KBM-7 (cell line): ENCODE measurements at places on chromosomes 13 and 19.
A peak's percentile ranks its signal among the peaks of the same experiment; 100 is the strongest.

- DNase-seq: no peak
Observed at GRCh38 chr19:31513841-31514240, 164.6 kb upstream of the TSHZ3 start.

- DNase-seq: no peak
Observed at GRCh38 chr13:60275208-60275607, 111.5 kb upstream of the DIAPH3 start.

- no peak for DNase-seq
Observed at GRCh38 chr13:91111476-91112200, 235.8 kb upstream of the MIR17HG start.

GRCh38 chr13:111893607-111894443 lies 173.1 kb upstream of the SOX1 start:
- no peak for DNase-seq

DNA sequence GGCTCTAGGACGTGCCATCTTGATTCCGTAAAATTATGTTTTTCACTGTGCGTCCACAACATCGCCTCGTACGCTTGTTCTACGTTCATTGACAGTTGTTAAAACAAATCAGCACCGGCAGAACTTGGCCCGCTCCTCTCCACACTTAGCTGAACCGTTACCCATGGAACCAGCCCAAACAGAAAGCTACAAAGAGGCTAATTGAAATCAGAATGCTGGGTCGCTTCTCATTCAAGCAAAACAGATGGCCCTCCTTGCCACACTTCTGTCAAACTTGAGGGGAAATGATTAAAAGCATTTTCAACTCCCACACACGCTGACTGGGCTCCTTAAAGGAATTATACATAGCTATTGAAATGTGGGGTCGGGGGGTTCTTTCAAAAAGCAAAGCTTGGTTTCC lies 71.6 kb downstream of the TM9SF2 start:
- peak; percentile 12 for DNase-seq

GRCh38 chr13:32114284-32114950 lies 82.8 kb downstream of the FRY start:
- DNase-seq: no peak

GRCh38 chr13:66933527-66933926 lies 296.6 kb downstream of the PCDH9 start:
- no peak for DNase-seq

- no peak for DNase-seq
Observed at GRCh38 chr19:40745402-40745780, 4.9 kb downstream of the ACTMAP start.

DNA sequence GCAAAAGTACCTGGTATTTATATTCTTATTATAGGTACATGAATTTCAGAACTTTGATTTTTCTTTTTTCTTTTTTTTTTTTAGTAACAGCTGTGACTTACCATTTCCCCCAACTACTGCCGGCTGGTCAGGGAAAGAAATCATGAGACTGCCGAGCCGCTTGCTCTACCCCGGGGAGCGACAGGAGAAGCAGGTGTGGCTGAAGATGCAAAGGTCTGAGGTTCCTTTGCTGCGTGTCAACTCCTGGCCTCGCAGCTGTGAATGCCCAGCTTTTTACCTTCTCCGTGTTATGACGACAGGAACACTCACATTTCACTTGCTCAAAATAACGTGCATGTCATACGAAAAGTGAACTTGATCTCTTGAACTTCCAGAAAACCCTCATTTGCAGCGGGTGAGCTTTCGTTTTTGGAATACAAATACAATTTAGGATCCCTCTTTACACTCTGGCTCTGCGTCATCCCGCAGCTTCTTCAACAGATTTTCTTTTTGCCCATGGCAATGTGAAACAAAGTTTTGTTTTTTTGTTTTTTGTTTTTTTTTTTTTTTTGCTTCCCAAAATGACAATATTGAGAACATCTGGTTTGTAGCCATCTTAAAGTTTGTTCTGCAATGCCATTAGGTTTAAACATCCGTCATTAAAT lies 117.9 kb downstream of the EFNB2 start:
- no peak for DNase-seq

DNA sequence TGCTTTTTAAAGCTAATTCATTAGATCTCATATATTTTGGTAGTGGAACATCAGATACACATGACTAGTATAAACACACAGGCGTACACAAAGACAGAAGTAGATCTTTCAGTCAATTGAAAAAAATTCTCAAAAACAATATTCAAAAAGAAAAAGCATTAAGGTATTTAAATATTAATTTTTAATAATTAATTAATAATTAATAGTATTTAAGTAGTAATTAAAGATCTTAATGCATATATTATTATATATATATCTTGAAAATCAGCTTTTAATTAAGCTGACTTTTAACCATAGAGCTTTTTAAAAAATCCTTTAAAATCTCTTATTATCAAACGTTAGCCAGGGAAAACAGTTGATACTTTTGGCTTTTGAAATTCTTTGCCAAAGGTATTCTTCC lies 489.4 kb upstream of the PCDH20 start:
- DNase-seq: no peak

- DNase-seq: no peak
Observed at GRCh38 chr13:106426909-106427308, 108.6 kb downstream of the EFNB2 start.

- no peak for DNase-seq
Observed at GRCh38 chr19:28494461-28494860, 718.5 kb downstream of the UQCRFS1 start.

DNA sequence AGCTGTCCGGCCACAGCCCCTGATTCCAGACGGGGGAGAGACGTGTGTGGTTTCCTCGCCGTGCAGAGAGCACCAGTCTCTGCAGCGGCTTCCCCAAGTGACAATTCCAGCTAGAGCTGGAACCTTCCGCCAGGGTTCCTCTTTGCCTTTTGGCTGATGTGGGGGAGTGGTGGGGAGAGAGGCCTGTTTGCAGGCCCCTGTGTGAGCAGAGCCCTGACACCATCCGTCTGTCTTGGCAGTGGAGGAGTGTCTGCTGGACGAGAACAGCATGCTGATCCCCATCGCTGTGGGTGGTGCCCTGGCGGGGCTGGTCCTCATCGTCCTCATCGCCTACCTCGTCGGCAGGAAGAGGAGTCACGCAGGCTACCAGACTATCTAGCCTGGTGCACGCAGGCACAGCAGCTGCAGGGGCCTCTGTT lies 25.0 kb downstream of the LAMP1 start:
- DNase-seq: peak; percentile 28

DNA sequence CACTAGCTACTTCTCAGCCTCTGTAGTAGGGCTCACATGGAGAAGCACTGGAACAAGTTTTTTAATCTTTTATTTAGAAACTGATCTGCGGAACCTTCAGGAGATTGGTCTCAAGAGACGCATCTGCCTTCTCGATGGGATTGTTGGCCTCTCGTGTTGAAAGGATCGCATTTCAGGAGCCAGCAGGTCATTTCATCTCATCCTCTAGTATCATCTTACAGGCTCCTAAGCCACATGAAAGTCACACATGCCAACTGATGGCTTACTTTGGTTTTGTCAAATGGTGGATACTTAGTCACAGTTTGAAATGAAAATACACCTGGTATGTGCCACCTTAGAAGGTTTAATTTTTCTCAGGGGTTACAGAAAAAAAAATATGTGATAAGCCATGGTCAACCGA lies 1703.6 kb downstream of the EFNB2 start:
- no peak for DNase-seq

DNA sequence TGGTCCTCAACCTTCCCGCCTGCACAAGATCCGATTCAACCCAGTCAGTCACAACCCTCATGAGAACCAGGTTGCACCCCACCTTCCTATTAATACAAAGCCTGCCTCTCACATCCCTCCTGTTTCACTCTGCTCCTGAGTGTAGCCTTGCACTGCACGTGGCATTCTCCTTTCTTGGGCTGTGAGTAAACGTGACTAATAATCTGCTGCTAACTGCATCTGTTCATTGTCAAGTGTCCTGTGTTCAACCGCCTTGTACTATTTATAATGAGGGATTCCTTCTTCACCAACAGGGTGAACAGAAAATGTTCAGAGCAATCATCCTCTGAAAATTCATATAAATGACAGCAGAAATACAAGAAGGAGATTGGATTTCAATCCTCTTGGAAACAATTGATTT lies 1608.2 kb downstream of the SLITRK5 start:
- no peak for DNase-seq

- DNase-seq: no peak
Observed at GRCh38 chr13:30396434-30397075, 25.7 kb upstream of the UBE2L5 start.

GRCh38 chr19:29753934-29754305 lies 38.9 kb upstream of the C19orf12 start:
- DNase-seq: no peak

- DNase-seq: peak; percentile 55
Observed at GRCh38 chr19:17393002-17393401, 994 bp downstream of the CCDC194 start.

DNA sequence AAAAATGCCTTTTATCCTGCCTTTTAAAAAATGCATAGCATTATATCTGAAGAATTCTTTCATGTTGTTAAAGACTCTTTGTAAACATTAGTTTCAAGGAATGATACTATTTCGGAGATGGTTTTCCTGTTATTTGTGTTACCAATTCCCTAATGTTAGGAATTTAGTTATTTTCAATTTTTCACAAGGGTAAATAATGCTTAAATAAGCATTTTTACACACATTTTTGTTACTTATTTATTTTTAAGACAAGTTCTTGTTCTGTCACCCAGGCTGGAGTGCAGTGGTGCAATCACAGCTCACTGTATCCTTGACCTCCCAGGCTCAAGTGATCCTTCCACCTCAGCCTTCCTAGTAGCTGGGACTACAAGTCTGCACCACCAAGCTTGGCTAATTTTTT lies 49.0 kb downstream of the RGCC start:
- no peak for DNase-seq

DNA sequence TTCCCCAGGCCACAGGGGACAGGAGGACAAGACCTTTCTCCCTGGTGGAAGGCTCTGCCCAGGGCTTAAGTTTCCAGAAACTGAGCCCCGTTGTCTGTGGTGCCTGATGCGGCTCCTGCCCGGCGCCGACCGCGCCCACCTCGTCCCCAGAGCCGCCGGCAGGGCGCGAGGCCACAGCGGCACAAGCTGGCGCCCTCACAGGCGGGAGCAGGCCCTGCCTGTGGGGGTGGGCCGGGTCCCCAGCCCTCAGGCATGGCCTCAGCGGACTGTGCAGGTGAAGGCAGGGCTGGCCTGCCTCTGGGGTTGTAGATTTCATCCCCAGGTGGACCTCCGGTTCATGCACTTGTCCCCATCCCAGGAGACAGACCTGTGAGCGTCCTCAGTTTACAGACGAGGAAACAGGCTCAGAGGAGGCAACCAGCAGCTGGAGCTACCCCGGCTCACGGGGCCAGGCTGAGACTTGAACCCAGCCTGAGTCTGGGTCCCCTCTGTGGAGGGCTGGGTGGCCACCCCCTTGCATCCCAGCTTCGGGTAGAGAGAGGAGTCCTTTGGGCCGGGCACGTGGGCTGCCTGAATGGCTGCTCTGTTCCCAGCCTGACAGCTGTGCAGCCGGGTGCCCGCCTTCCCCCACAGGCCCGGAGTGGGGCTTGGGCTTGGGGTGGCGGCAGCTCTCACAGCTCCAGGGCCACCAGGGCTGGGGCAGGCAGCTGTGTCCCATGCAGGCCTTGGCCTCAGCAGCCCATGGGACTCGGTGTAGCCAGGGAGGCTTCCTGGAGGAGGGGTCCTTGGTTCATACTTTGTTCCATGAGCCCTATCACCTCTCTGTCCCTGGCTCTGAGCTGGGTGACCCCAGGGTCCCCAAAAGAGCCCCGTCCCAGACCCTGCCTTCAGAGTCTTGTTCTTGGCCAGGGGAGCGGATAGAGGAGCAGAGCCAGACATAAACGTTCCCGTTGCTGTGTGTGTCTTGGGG lies 26.8 kb downstream of the PIAS4 start:
- DNase-seq: no peak

GRCh38 chr13:21150013-21150412 lies 26.3 kb downstream of the SKA3 start:
- no peak for DNase-seq

DNA sequence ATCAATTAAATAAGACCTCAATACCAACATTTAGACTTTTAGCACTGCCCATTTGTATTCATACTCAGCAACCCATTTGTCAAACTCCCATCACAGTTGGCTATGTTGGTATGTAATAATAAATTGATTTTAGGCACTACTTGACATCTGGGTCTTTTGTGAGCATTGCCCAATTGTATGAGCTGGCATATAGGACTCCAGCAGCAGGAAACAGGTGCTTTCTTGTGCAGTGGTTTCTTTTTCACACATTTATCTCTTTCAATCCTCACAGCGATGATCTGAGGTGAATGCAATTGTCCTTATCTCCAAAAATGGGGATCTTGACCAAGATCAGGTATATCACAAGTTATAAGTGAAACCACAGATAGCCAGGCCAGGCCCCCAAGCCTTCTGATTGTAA lies 96.9 kb upstream of the OXGR1 start:
- no peak for DNase-seq

DNA sequence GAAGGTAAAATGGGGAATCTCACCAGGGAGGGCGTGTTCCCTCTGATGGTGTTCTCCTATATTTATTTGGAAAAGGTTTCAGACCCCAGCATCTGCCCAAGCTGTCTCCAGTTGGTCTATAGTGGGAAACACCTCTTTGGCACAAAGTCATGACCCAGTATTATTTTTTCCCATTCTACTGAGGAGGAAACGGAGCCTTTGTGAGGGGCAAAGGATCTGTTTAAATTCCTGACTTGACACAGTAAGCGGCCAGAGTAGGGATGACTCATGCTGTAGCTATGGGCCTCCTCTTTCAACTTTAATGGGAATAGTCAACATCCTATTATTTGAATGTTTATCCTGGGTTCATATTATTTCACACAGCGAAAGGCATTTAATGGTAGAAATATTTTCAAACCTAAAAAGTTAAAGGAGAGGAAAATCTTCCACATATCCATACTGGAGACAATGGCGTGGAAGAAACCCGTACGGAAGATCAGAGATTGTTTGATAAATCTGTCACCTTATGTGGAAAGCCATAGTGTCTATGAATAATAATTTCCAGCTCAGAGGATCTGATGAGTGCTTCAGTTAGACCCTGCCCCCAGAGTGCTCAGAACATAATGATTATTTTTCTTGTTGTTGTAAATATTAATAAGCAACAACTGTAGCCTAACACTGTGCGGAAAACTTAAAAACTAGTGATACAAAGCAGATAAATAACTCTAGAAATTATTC lies 126.0 kb downstream of the FOXO1 start:
- no peak for DNase-seq

GRCh38 chr19:15584541-15585115 lies 30.4 kb upstream of the CYP4F8 start:
- peak; percentile 88 for DNase-seq

DNA sequence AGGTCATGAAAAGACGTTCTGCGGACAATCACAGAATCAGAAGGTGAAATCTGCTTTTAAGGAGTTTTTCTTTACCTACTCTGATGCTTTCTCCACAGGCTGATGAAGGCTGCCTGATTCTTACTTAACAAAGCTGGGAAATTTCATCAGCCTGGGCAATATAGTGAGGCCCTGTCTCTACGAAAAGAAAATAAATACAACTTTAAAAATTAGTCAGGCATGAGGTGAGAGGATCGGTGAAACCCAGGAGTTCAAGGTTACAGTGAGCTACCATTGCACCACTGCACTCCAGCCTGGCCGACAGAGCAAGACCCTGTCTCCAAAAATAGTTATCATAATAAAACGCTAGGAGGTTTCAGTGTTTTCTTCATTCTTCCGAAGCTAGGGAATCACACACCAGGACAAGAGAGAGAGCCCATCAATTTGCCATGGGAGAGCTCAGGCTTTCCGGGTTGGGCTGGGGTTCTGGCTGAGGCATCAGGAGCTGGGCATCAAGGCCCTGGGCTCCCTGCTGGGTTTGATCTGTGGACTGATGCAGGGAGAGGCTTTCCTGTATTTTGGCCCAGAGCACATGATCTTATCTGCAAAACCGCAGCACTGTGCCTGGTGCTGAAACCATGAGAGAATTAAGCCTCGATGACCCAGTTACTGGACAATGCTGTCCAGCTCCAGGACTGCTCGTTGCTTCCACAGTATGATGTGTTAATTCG lies 25.1 kb upstream of the CEBPG start:
- no peak for DNase-seq
